ENCODE measurements at places on chromosomes 7 and 10. TPM values are rescaled to one million over a fixed set of nuclear protein-coding genes. Genes with fewer than 3 reads are reported as not detected.

VIPR2 gene
- not detected for total RNA-seq

TET1 gene
- 2.5 TPM for total RNA-seq

PIK3CG gene
- total RNA-seq = 30.6 TPM

FAM20C gene
- 4.6 TPM for total RNA-seq

NPTX2 gene
- total RNA-seq = 0.22 TPM

COX15 gene
- 18.3 TPM for total RNA-seq

SHTN1 gene
- 18.3 TPM for total RNA-seq

Measured in naive thymus-derived CD4-positive, alpha-beta T cell (primary cell).